Stimulated activated CD4-positive, alpha-beta T cell treated with anti-CD3 and anti-CD28 coated beads, Interleukin-4, amount 100 ng/mL, for 4 hours (primary cell): ENCODE measurements at places on chromosomes 5 and 9.

- DNase-seq = no peak
These were observed 219.8 kb downstream of the AOPEP start for GRCh38 chr9:94946256-94946655.

DNA sequence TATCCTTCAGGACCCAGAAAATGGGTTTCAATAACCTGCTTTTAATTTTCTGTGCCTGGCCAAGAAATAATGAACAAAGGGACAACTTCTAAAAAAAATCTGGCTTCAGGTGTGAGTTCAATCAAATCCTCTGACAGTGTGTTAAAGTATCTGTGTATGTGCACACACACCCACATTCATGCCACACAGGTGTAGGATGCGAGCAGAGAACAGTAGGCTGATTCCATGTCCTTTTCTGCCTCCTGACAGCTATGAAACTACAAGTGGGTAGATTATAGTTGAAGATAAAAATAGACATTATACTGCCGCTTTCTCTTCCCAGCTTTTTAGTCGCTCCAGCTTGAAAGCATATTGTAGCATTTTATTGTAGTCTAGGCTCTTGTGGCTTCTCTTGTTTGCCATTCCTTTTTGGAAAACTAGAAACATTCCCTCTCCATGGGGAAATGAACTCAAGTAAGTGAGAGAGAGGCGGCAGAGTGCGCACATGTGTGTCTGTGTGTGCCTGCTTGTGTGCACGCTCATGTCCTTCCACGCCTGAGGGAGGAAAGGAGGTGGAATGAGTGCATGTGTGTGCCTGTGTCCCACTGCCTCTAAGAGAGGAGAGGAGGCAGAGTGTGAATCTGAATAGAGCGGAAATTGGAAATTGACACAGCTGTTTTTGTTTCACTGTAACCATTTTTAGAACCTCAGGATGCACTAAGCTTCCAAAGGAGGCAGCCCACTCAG is 273.0 kb downstream of the ELAVL2 start:
- DNase-seq = no peak

GRCh38 chr5:154934881-154935280 is 3.1 kb downstream of the GEMIN5 start:
- no peak for DNase-seq

GRCh38 chr5:98698359-98698758 is 75.1 kb upstream of the RGMB start:
- DNase-seq = no peak
